HuH-7 (cell line): ENCODE measurements at places on chromosomes 12 and 14.

DNA sequence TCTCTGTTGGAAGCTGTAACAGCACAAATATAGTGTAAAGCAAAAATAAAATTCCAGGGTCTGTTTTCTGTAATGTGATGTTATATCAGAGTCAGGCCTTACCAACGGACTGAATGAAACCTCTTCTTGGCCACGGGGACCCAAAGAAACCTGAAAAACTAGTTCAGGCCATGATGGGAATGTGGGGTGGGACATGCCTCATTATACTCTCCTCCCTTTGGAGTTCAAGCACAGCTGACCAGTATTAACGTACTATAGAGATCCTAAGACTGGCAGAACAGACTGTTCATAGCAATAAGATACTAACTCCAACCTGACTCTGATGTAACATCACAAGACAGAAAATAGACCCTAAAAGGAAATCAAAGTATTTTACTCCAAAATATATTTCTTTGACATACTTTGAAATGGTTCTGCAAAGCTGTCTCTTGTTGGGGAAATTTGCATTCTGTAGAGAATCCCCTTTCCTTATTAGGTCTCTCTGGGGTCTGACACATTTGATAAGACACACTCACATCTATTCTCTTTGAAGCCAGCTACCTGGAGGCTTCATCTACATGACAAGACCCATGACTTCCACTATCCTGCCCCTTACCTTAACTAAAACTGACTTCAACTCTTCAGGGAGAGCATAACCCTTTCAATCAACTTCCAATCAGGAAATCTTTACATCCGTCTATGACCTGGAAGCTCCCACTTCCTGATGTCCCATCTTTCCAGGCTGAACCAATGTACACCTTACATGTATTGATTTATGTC lies 444.6 kb downstream of the SOX5 start:
- DNase-seq = no peak

DNA sequence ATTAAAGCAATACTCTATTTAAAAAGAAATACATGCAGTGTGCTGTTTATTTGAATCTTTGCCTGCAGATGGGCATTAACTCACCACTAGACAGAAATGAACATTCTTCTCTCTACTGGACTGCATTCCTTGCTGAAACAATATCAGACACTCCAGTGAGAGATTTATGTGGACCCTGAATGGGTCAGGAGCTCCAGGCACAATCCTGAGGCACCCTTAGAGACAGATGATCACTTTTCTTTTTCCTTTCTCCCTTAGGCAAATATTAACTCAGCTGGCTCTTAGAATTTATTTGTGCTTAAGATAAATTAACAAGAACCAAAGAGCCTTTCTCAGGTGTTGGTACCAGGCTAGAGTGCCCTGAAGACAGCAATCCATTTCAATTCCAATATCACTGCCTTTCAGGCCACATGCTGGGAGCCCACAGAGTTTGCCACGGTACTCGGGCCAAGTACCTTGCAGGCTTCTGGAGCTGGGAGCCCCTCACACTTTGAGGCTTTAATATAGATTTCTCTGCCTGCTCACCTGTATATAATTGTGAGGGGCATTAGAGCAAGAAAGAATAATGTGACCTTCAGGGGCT lies 173.0 kb downstream of the EMP1 start:
- DNase-seq = no peak

- DNase-seq = no peak
These were observed 46.5 kb downstream of the IFT81 start for GRCh38 chr12:110170535-110171185.

DNA sequence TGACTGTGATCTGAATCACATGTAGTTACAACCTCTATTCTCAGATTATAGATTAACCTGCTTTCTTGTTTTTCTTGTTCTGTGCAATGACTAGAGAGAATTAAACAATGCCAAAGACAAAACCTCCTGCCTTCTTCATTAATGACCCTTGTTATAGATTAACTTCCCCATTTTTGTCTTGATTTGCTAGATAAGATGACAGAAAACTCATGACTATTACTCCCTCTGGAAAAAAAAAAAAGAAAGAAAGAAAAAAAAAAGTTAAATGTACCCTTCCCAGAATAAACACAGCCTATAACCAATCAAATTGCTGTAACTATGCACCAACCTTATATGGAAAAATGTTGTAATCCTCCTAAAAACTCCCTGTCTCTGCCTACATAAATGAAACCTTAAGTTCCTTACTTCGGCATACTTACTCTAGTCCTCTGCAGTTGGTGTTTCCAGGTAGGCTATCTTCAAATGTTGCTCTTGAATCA lies 41.1 kb upstream of the PCED1B start:
- DNase-seq = no peak

DNA sequence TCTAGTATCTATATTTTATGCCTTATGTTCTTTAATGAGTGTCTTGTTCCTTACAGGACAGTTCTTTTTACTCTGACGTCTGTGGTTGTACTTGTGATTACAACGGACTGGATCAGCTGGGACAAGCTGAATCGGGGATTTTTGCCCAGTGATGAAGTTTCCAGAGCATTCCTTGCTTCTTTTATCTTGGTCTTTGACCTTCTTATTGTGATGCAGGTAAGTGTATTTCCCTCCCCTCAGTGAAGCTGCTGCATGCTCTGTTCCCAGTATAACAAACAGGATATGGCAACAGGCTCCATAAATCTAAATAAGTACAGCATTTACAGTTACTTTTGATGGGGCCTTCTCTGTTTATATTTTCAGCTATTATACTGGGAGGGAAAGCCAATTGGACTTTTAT lies 463.6 kb downstream of the TMEM117 start:
- no peak for DNase-seq

DNA sequence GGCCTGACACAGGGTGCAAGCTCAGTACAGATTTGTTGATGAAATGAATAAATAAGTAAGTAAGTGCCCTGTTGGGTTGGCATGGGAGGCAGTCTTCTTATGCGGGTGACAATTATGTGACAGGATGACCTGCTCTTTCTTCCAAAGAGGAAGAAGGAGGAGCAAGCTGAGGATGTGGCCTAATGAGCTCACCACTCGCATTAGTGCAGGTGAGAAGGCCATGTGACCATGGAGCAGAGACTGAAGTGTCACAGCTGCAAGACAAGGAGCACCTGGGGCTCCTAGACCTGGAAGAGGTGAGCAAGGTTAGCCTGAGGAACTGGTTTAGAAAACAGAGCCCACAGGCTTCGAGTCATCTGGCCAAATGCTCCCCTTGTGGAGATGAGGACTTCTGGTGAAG lies 34.9 kb downstream of the LRTM2 start:
- no peak for DNase-seq

DNA sequence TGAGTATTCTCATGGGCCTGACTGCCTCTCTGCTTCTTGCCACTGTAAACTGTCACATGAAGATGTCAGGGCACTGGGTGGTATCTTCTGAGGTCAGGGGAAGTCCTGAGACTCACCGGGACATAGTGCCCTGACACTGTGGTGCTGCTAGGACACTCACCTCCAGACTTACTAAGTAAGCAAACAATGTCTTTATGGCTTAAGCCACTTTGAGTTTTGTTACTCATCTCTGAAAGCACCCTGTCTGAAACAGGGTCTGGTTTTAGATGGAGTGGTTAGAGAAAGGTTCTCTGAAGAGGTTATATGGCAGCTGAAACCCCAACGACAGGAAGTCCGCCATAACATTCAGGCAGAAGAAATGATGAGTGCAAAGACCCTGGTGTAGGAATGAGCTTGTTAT lies 22.7 kb downstream of the GPR19 start:
- no peak for DNase-seq

GRCh38 chr12:119780786-119781434 lies 96.2 kb downstream of the CIT start:
- peak; percentile 51 for DNase-seq

- no peak for DNase-seq
These were observed 245.6 kb upstream of the NPAS3 start for GRCh38 chr14:32693114-32693513.

GRCh38 chr14:36941783-36942521 lies 230.5 kb downstream of the SLC25A21 start:
- DNase-seq = peak; percentile 8

DNA sequence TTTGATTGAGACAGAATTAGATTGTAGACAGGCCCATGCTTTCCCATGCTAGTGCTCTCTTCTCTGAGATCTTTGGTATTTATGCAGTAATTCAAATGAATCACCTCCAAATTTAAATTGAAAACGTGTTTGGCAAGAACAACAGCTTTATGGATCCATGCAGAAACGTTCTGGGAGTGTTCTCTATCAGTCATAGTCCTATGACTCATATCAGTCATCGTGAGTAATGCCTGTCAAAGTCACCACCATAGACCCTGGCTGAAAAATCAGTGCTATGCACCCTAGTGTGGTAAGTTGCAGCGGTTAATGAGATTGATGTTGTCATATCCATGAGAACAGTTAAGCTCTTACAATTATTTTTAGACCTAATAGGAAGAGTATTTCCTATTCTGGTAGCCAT lies 90.1 kb upstream of the FOXG1 start:
- DNase-seq = no peak

GRCh38 chr12:102602521-102602920 lies 122.2 kb upstream of the IGF1 start:
- DNase-seq = no peak

- no peak for DNase-seq
These were observed 16.5 kb upstream of the LUM start for GRCh38 chr12:91127751-91128150.

- no peak for DNase-seq
These were observed 291.3 kb downstream of the KCNC2 start for GRCh38 chr12:74918291-74918690.

DNA sequence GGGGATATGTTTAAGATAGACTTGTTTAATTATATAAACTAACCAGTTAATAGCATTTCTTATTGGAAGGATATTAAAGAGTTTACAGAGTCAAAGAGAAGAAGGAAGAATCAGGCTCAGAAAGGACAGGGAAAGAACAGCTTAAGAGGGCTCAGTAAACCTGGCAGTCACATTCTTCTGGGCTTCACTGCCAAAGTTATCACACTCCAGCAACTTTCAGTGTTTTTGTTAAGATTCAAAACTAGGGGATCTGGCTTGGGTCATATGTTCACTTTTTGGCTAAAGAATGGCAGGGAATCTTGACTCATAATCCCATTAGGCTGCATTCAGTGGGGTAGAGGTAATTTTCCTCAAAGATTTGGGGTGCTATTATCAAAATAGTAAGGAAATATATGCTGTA lies 312.3 kb downstream of the RAD51B start:
- DNase-seq = no peak

GRCh38 chr12:71731439-71732356 lies 23.0 kb upstream of the RAB21 start:
- DNase-seq = peak; percentile 43

- DNase-seq = no peak
These were observed 7.9 kb upstream of the DIO3 start for GRCh38 chr14:101553393-101553792.

GRCh38 chr12:51171884-51172514 lies 936 bp downstream of the TFCP2 start:
- DNase-seq = no peak

DNA sequence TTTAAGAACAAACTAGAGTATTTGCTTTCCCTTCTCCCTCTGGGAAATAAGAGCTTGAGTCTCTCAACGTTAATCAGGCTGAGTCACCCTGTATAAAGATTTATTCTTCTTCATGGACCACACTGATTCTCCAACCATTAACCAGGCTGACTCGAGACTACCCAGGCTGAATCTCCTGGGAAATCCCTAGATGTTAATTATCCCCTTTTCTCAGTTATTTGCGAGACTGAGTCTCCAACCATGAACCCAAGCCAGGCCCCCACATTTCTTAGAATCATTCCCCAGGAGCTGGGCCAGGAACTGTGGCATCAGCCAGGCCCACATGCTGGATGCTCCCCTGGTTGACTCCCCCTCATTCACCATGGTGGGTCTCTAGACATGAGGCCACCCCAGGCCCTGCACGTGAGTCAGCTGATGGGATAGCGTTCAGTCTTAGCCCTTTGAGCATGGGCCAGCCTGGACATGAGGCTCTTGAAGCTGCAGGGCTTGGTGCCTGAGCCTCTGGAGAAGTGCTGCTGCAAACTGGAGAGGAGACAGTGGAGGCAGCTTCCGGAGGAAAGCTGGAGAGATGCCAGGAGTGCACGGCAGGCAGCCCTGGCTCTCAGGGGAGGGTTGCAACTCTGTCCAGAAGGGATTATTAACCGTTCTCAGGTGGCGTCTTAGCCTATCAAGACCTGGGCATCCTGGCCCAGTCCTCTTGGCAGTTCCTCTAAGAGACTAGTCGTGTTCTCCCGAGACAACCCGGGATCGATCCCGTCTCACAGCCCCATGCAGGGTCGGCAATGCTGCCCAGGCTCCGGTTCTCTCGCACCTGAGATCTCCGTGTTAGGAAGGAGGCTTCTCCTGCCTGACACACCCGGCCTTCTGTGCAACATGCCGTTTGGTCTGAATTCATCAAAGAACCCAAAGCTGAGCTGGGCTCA lies 296.6 kb downstream of the ADGRD1 start:
- DNase-seq = no peak

- no peak for DNase-seq
These were observed 16.6 kb downstream of the SSH1 start for GRCh38 chr12:108840605-108841332.

- DNase-seq = peak; percentile 8
These were observed 518.7 kb downstream of the TMEM121 start for GRCh38 chr14:106044949-106045596.

GRCh38 chr12:42854208-42854607 lies 264.7 kb upstream of the PRICKLE1 start:
- DNase-seq = no peak

DNA sequence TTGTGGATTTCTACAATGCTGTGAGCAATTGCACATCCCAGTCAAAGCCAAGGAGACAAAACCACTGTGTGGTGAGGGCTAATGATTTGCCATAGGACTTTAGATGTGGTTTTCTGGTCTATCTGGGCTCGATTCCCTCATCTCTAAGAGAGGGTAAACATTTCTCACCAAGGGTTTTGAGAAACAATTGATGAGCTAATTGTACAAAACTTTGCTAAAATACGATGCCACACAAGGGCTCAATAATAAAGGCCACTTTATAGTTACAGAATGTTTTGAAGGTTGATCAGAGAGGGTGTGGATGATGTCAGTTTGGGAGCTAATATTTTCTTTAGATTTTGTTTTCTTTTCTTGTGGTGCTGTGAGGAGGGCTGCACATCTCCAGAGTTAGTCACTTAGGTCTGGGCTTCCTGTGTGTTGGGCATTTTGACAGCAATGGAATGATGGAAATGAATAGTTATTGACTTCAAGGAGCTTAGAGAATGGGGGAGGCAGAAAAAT lies 60.8 kb upstream of the SLC38A4 start:
- no peak for DNase-seq

- no peak for DNase-seq
These were observed 9.2 kb upstream of the HIP1R start for GRCh38 chr12:122825773-122826724.

DNA sequence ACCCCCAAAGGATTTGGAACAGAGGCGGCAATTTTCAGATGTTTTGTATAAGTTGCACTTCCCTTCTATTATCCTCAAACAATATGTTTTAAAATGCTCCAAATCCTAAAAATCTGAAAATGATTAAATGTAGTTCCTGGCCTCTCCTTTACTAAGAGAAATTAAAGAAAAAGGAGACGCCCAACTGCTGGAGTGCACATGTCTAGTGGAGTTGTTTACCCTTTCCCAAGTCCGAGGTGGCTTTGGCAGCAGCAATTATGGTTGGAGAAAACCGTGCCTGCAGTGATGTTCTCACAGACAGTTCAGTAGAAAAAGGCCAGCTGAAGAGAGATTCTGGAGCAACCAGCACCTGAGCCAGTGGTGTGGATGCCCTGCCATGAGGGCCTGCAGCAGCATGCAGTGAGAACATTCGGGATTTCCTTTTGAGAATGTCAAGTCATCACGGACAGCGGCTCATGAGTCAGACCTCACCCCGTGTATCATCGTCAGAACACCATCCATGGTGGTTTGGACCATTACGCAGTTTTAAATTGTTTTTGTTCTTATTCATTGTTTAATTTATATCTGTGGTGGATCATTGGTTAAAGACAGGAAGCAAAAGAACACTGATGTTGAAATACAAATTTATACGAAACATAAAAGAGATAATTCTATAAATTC lies 179.0 kb upstream of the KRR1 start:
- no peak for DNase-seq
